Head of caudate nucleus (tissue), 42 donors: ENCODE measurements at places on chromosomes 1 and 21.

DNA sequence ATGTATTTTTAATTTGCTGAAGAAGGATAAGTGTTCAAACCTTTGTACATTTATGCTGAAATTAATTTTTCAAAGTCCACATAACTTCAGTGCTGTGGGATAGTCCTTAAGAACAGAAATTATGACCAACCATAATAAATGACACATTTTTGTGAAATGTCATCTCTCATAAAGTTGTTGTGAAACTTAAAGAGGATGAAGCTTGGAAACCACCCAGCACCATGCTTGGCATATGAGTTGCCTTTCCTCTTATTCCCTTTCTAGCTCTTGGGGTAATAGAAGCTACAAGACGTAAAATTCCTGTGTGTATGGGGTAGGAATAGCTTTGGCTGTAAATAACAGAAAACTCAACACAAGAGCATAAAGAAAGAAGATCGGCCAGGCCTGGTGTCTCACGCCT lies 18.9 kb upstream of the USP24 start:
- no peak for DNase-seq

DNA sequence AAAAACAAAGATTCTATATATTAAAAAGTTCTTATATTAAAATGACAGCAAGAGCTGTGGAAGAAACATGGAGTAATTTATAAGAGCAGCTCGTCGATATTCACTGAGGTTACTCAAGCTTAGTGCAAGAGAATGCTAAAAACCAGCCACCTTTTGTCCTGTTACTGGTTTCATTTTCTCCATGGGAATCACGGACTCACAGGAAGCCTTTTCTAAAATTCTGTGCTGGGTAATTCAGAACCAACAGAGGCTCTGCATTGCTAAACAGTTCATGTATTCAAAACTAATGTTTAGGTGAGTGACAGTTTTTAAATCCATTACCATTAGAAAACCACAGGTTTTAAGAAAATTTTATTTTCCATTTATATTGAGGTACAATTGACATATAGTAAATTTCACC lies 147.8 kb upstream of the MAP1LC3C start:
- no peak for DNase-seq

DNA sequence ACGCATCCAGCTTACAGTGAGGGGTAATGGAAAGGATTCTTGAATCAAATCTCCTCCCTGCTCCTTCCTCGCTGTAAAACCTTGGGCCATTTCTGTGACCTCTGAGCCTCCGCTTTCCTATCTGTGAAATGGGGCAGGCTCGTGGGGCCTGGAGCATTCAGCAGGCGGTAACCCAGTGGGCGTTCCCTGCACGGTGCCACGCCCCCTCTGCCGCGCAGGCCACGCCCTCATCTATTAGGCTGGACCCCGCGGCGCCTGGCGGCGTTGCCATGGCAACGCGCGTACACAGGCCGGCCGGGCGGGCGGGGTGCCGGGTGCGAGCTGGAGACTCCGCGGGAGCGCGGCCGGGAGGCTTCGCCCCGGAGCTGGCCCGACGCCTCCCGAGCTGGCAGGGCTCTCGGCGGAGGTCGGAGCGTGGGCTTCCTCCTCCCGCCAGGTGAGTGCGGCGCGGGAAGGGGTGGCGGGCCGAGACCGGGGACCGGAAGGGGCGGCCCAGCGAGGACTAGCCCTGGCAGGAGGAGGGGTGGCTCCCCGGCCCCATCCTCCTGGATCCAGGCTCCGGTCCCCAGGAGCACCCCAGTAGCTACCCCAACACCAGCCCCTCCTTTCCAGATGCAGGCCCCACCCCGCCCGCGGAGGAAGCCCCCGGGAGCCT lies at the start of gene FHAD1:
Gene FHAD1, plus strand, starts transcription at position 264 of the 655 bp plus-strand sequence. CDS start 4,562 bp downstream, outside the sequence.
- peak; percentile 47 for DNase-seq

GRCh38 chr1:103516693-103517092 lies 8.8 kb upstream of the RNPC3 start:
- no peak for DNase-seq

GRCh38 chr1:107145637-107146036 lies 4.8 kb downstream of the NTNG1 start:
- no peak for DNase-seq

DNA sequence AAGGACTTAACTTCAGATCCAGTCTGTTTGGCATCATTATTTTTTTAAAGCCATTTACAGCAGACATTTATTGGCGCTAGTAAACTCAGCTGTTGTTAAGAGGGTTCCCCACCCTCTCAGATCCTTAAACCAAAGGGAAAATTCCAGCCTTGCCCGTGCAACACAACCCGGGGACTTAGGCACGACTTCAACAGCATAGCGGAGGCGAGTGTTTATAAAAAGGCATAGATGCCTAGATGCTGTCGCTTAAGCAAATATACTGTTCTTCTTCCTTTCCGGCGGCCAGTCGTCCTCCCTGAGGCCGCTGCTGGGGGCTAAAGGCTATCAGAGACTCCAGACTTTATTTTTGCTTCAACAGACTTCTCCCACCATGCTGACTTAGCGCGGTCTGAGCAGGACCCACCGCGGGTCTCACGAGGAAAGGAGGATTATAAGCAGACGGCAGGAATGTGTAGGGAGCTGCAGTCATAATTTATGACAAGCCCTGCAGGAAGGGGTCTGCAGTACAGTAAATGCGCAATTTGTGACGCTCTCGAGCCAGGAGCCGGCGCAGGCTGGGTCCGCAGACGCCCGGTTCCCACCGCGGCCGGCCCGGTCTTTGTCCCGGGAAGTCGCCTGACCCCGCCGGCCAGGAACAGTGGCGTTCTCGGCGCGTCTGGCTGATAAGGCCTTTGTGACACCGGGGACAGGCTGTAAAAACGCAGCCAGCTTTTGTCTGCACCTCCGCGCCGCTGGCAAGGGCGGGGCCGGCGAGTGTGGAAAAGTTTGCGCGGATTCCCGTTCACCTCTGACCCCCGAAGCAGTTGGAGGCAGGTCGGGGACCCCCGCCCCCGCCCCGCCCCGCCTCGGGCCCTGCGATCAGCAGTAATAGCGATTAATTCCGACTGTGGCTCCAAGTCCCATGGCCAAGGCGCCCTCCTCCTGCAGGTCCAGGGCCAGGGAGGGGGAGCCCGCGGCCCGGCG lies 61.2 kb upstream of the ARHGEF16 start:
- no peak for DNase-seq

DNA sequence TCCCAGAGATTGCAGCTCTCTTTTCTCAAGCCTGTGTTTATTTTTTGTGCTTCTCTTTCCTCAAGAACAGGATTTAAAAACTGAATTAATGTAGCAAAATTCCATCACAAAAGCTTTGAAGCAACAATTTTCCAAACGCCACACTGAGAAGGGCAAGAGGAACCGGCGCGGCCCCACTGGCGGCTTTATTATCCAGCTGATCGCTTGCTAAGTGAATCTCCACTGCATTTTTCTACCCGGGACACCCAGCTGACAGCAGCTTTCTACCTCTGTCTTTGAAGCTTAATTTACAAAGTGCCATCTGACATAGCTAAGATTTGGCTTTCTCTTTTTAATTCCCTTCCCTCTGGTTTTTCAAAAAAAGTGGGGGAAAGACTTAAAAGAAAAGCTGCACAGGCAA lies 369.3 kb upstream of the C1orf174 start:
- DNase-seq, result no peak

DNA sequence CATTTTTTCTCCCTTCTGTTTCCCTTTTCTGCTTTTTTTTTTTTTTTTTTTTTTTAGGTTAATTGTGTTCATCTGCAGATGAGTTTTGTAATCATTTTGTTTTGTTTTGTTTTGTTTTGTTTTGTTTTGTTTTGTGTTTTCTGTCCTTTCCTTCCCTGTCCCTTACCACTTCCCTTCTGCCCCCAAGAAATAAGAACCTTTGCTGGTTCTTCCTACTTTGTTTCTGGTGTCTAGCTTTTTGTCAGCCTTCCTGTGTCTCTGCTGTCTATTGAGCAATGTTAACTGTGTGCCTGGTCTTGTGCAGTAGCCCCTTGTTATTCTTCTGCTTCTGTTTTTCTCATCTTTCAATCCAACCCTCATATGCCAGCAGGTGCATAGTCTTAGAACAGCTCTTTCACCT lies 46.0 kb downstream of the MPZL1 start:
- no peak for DNase-seq

DNA sequence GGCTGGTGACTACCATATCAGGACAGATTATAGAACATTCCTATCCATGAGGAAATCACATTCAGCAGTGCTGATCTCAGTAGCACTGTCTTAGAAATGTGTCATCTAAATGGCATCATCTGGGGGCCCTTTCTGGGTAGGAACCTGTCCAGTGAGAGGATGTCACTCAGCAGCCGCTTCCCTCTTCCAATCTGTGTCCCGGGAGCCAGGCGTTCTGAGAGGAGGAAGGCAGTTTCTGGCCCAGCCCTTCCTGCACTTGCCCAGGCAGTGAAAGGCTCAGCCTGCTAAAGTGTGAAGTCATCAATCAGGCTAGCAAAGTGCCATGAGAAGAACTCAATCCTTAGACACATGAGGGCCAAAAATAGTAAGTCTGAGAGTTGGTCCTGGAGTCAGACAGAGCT lies 25.6 kb downstream of the RAB4A start:
- DNase-seq, result no peak

DNA sequence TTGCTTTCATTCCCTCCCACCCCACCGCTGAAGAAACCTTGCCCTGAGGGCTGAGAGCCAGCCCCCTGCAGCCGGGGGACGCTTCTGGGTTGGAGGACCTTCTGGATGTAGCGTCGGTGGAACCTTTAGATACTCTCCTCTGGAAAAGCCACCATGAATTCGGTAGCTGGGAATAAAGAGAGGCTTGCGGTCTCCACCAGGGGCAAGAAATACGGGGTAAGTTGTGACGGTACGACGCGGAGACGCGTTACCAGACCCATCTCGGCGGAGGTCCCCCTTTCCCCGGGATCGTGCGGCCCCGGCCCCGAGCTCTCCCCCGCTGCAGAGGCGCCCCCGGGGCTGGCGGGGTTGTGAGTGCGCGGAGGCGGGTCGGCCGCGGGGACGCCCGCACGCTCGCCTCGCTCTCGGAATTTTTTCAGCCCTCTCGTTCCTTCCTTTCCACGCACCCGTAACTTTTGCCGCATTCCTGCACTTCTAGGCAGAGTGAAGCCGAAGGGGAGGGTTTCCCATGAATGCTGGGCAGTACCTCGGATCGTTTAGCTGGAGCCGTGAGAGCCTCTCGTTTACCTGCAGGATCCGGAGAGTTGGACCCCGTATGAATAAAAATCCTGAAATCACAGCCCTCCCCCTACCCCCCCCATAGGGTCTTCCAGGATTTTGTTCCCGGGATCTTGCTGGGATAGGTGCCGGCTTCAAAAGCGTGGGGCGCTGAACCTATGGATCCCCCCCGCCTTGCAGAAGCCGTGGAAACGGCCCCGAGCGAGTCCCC lies 671 bp downstream of the KIF26B start:
- DNase-seq, result no peak

- DNase-seq, result no peak
Measured at GRCh38 chr21:45809421-45809820, 165.9 kb downstream of the PCBP3 start.

DNA sequence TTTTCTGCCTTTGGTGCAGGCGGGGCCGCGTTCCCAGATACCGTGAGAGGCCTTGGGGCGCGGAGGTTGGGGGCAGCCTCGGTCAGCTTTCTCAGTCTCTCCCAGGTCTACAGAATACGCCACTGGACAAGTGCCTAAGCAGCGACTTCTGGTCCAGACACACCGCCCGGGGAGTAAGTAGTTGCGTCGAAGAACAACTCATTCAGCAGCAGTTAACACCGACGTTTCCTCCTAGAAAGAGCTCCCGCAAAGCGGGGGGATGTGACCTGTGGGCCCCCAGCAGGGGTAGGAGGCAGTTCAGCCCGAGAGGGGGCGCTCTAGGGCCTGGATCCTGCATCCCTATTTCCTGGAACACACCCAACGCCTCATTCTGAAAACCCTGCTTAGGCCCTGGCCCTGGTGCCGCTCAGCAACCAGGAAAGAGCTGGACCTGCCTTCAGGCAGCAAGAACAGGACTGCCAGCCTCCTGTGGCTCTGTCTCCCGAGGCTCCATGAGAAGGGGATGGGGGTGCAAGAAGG lies 6.5 kb upstream of the BARHL2 start:
- DNase-seq, result no peak

DNA sequence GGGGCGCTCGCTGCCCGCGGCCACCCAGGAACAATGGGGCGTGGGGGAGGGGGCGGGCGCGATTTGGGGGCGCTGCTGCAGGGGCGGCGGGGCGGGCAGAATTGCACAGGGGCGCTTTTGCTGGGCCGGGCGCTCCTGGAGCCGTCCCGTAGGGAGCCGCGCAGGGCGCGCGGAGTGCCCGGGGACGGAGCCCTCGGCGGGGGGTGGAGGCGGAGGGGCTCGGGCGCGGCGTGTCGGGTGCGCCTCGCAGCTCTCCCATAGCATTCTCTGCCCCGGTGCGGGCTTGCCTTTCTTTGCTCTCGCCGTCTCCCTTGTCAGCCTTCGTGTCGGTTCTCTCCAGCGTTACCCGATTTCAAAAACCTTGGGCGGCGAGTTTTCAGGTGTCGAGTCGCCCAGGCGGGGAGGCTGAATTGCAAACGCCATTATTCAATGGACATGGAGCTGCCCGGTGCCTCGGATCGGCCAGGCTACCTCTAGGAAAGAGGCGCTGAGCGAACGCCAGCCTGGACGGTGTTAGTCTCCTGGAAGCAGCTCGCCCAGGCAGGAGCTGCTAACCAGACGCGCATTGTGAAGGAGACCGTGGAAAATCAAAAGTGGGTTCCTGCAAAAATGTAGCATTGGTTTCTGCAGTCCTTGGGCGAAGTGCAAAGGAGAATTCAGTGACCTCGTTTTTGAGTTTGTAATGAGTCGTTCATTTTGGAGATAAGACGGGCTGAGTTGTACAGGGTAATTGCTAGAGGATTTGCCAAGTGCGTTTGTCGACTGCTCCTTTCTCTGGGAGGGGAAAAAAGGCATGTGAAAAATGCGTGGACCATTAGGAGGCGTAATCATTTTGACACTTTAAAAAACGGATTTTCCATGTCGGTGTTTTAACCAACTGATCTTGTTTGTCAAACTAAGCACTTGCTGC lies 626 bp downstream of the CXADR start:
- peak; percentile 34 for DNase-seq

DNA sequence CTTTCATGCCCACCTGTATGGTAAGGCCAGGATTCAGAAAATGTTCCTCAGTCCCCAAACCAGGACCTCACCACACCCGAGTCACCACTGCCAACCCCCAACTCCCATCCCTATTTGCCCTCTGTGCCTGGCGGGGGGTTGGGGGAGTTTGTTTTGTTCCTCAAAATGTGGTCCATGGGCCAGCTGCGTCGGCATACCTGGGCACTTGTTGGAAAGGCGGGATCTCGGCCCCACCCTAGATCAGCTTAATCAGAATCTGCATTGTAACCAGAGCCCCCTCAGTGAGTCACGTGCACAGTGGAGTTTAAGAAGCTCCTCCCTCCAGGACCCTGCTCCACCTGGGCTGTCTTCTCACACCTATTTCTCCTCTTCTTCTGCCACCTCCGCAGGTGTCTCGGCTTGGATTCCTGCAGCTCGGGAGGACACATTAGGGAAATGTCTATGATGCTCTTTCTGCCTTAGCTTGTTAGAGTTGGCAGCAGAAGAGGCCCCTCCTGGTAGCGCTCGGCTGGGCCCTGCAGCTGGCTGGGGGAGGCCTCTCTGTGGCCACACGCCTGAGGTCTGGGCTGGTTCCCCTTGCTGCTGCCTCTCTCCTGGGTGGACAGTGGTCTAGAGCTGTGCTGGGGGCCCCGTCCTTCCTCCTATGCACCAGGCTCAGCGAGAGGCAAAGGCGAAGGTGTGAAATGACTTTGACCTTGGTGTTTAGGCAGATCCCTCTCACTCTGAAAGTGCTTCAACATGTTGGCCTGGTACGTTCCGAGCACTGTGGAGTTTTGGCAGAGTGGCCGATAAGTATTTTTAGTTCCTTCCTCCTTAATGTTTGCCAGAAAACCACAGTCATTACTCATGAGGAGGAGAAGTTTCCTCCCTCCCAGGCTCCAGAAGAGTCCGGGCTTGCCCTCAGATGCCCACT lies 41.8 kb upstream of the CAMTA1 start:
- DNase-seq, result peak; percentile 24

- no peak for DNase-seq
Measured at GRCh38 chr1:163914785-163915413, 593.1 kb downstream of the NUF2 start.
